Dorsolateral prefrontal cortex (tissue), 122 donors: ENCODE measurements at places on chromosomes 7 and 10.

GRCh38 chr7:66950763-66951162 is 29.7 kb downstream of the TMEM248 start:
- peak; percentile 85 for DNase-seq

DNA sequence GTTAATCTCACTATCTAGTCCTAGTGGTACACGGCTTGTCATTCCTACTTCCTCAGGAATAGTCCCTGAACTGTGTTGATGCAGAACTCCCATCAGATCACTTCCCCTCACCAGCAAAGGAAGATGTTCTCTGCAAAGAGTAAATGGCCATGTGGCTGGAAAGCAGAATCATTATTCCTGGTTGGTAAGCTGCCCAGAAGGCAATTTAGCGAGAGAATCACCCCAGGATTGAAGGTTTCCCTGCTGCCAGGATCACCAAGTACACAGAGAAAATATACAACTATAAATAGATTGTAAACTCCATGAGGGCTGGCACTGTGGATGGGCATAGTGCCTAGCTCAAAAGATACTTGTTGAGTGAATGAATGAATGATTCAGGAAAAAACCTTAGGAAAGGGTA is 115.0 kb downstream of the GFRA1 start:
- no peak for DNase-seq

GRCh38 chr7:42907316-42907715 is 4.6 kb downstream of the C7orf25 start:
- DNase-seq, result no peak

- DNase-seq, result no peak
Observed at GRCh38 chr7:50397320-50397970, 52.7 kb downstream of the FIGNL1 start.

- DNase-seq, result no peak
Observed at GRCh38 chr10:110706690-110707098, 62.6 kb downstream of the RBM20 start.

DNA sequence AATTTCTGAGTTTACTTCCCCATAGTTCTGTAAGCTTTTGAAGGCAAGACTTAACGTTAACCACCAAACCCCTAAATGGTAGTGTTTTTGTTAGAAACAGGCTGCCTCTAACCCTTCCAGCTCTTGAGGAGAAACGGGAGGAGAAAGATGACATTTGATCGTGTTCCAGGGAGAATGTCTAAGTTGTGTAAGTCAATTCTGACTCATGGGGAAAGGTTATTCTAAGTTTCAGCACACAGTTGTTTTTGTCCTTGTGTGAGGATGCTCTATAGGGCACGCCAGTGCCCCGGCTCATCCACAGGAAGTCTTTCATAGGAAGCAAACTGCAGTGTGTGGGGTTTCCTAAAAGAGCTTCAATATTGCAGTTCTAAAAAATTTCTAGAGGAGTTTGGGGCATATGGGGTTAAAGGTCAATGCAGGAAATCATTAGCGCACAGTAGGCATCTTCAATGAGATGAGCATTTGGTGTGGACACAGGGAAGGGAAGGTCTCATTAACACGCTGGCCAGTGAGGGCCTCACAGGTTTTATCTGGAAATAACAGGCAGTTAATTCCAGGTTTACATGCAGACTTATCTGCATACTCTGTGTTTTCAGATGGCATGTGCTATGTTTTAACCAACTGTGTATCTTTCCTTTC is 638.2 kb upstream of the IGFBP3 start:
- DNase-seq, result no peak

- DNase-seq, result no peak
Observed at GRCh38 chr7:143322760-143323633, 7.1 kb downstream of the CLCN1 start.

GRCh38 chr7:115642194-115642593 is 388.4 kb downstream of the TFEC start:
- no peak for DNase-seq

DNA sequence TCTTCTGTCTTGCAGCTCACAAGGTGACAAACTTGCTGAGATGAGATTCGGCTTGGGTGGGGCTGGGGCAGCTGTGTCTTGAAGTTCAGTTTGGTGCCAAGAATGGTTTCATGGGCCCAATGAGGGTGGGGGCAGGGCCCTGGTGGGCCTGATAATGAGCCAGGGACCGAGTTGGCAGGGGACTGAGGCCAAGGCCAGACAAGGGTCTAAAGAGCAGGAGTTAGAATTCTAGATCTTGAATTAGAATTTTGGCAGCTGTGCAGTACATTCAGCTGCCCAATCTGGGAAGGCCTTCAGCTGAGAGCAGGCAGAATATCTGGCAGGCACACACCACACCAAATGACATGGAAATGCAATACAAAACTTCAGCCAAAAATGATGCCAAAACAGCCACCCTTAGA is 1.5 kb upstream of the JAZF1 start:
- peak; percentile 55 for DNase-seq

- no peak for DNase-seq
Observed at GRCh38 chr7:33671531-33672262, 233.6 kb upstream of the BMPER start.

DNA sequence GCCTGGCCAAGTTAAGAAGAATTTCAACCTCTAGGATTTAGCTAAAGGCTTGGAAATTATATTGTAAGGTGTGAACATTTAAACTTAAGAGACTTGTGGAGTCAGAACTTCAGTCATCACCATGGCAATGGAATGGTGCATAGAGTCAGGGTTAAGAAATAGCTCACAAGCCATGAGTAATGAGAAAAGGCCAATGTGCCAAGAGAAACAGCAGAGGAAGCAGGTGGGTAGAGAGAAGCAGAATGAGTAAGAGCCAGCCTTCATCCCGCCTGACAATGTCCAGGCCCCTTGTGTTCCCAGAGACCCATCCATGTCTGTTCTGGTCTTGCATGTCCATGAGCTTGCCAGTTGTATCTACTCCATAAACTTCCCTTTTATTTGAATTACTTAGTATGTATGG is 62.6 kb upstream of the TBX20 start:
- DNase-seq, result no peak

- no peak for DNase-seq
Observed at GRCh38 chr7:110210941-110211608, 879.9 kb upstream of the LRRN3 start.

GRCh38 chr10:987620-987869 is 689 bp upstream of the GTPBP4 start:
- no peak for DNase-seq

DNA sequence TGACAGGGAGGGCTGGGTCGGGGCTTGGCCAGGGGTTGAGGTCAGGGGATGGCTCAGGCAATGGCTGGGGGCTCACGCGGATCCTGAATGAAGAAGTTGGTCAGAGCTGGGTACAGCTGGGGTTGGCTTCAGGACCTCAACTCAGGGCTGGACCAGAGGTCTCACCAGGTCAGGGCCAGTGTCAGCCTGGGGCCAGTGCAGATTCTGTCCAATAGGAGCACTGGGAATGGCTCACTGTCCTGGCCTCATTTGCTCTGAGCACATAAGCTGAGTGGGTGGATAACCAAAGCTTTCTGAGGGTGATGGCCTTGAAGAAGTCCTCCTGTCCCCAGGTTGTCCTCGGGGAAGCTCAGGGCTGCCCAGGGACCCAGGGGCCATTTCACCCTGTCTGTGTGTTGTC is 54.9 kb upstream of the PCBD1 start:
- no peak for DNase-seq

- DNase-seq, result no peak
Observed at GRCh38 chr10:73841061-73841421, 29.6 kb upstream of the NDST2 start.

- DNase-seq, result no peak
Observed at GRCh38 chr7:51279391-51280023, 37.1 kb downstream of the COBL start.

DNA sequence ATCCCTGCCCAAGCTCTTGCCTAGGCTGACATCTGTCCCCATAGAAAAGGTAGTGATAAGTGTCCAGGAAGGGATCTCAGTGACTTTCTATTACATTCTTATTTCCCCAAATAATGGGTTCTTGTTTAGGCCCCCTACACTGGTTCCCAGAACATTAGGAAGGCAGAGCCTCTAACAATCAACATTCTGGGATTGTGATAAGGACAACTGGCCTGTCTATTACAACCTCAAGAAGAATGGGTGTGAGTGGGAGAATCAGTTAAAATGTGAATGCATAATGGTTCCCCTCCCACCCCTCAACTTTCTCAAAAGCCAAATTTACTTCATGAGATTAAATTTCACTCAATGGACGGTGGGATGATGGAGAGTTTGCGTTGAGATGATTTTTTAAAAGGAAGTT is 6.4 kb upstream of the ANKRD1 start:
- no peak for DNase-seq

- no peak for DNase-seq
Observed at GRCh38 chr10:101189461-101190401, 39.5 kb downstream of the LBX1 start.

DNA sequence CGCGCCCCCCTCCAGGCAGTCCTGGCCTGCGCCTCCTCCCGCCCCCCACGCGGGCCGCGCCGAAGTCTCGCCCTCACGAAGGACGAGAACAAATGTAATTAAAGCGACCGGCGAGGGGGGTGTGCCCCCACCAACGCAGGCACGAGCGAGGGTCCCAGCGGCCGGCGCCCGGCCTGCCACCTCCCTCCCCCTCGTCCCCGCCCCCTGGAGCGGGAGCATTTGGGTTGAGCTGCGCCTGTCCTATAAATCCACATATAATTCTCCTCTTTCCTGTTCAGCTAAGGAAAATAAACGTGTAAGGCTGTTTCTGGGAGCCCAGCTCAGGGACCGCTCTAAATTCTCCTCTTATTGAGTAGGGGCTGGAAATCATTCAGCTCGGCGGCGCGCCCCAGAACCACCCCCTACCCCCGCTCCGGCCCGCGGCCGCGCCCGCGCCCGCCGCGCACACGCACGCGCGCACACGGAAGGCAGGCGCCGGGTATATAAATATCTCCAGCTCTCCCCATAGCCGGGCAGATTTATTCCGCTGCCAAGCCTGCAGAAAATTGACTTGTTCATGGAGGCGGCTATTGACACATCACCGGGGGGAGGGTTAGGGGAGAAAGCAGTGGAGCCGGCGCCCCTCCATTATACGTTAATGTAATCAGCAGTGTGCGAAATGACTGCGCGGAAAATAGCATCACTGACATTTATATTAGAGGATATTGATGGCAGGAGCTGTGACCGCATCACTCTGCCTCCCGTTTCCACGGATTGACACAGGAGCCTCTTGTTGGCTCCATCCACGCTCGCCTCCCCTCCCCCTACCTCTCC is 61.6 kb upstream of the BTRC start:
- DNase-seq, result peak; percentile 60

DNA sequence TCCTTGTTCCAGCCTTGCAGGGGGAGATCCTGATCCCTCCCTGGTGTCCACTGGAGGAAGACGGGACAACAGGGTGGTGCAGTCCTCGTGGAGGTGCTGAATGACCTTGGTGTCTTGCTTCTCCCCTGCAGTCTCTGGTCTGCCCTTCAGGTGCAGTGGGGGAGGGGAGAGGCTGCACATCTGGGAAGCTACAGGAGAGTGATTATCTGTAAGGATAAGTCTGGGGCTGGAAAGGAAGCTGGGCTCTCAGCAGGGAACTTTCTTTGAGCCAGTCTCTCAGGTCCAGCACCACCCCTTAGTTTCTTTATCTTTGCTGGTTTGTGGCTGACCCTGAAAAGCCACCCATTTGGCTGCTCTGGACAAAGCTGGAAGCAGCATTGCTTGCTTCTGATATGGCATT is 275.6 kb downstream of the CCSER2 start:
- DNase-seq, result no peak

DNA sequence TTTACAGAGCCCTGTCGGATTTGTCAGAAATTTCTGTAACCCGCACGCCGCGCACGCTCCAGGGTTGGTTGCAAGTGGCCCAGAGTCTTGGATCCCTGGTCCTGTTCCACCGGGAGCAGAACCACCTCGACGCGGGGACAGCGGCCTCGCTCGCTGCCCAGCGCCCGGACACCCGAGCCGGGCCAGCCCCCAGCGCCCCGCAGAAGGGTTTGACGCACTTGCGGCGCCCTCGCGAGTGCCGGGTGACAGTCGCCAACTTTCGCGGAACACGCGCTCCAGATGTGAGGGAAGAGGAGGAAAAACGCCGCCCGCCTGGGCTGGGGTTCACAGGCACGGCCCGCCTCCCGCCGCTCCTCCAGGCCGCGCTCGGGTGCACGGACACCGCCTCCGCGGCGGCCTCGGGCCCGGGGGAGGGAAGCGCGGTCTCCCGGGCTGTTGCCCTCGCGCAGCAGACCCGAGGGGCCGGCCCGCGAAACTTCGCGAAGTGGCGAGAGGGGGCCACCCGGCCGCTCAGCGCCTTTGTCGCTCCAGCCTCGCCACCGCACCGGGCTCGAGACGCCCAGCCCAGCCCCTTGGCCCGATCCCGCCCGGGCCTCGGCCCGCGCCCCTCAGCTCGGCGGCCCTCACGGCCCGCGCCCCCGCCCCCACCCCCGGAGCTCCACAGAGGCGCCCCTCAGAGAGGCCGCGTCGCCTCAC is 514 bp downstream of the RNF216 start:
- DNase-seq, result peak; percentile 65

- no peak for DNase-seq
Observed at GRCh38 chr10:25047591-25048301, 31.3 kb downstream of the THNSL1 start.

DNA sequence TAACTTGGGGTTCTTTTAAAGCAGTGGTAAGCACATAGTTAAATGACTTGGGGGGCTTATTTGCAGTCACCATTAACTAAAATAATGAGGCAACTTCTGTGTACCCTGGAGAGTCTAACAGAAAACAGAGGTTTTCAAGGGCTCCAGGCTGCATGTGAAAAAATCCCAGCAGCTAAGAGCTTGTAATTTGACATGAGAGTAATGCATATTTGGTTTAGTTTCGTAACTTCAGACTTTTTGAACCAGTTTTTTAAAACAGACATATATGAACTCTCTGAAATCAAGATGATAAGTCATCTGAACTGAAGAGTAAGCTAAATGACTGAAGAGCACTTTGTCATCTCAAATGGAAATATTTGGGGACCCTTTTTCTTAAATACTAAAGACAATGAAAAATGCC is 40.2 kb upstream of the IFRD1 start:
- no peak for DNase-seq
